ENCODE measurements at places on chromosomes 1 and 21. TPM values are rescaled to one million over a fixed set of nuclear protein-coding genes. Genes with fewer than 3 reads are reported as not detected.

The SLC2A5 gene
- 9.1 TPM for total RNA-seq

The ATAD3C gene
- 0.16 TPM for total RNA-seq

The SPRR1B gene
- total RNA-seq, result not detected

GRCh38 chr21:36103434-36103833 lies 31.4 kb upstream of the CBR3 start:
- no peak for DNase-seq

GRCh38 chr1:11682799-11683198 lies 1.9 kb upstream of the MAD2L2 start:
- DNase-seq, result no peak

DNA sequence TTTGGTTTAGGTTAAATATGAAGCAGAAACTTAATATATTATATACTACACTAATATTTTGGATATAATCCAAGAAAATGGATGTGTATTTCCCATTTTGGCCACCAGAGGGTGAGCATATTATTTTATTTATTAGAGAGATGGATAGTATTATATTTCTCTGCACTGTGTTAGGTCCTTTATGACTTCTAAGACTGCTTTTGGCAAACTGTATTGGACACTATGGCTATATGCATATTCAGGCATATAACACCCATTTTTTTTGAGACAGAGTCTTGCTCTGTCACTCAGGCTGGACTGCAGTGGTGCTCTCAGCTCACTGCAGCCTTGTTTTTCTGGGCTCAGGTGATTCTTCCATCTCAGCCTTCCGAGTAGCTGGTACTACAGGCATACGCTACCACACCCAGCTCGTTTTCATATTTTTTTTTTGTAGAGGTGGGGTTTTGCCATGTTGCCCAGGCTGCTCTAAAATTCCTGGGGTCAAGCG lies 17.8 kb upstream of the PGM1 start:
- no peak for DNase-seq

DNA sequence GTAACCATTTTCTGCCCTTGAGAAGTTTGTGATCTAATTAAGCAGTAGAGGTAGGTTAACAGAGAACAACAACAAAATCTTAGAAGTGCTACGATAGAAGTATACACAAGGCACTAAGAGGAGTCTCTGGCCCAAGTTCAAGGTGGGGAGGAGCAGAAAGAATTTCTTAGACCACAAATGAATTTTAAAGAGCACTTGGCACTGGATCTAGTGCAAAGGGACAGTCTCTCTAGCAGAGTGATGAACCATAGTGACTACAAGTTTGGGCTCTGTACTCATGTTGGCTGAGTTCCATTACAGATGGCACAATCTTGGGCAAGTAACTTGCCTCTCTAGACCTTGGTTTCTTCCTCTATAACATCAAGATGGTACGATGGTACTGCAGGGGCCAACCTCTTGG lies 33.3 kb upstream of the PIGC start:
- no peak for DNase-seq
